Stimulated activated CD4-positive, alpha-beta T cell treated with anti-CD3 and anti-CD28 coated beads, Interleukin-1b, Interleukin-23, amount 100 ng/mL, for 1 hour (primary cell): ENCODE measurements at places on chromosomes 16 and 17.

DNA sequence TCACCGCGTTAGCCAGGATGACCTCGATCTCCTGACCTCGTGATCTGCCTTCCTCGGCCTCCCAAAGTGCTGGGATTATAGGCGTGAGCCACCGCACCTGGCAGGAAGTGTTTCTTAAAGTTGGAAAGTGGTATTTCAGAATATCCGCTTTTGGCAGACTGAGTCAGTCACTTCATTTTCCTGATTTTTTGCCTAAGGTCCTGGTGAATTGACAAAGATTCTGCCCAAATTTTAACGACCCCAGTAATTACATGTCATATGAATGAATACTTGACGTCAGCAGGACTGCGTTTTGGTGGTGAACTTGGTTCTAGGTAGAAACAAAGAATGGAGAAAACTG, 4.5 kb upstream of the BRCA1 start:
- DNase-seq: no peak

GRCh38 chr17:38685491-38685890, 10.7 kb upstream of the EPOP start:
- no peak for DNase-seq

DNA sequence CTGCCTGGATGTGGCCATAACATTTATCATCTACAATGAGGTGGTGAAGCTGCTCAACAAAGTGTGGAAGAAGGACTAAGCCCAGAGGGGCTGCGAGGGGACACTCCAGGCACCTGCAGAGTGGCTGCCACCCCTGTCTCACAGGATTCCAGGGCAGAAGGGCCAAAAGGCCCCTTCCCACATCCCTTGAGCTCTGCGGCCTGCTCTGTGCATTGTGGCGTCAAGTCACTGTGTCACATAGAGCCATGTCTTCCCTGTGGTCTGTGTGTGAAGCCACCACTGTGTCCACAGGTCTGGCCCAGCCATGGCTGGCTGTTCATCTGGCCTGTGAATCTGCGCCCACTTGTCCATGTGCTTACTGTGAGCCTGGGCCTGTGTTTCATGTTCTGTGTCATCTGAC, 1714.6 kb downstream of the TP53TG3F start:
- DNase-seq: no peak

DNA sequence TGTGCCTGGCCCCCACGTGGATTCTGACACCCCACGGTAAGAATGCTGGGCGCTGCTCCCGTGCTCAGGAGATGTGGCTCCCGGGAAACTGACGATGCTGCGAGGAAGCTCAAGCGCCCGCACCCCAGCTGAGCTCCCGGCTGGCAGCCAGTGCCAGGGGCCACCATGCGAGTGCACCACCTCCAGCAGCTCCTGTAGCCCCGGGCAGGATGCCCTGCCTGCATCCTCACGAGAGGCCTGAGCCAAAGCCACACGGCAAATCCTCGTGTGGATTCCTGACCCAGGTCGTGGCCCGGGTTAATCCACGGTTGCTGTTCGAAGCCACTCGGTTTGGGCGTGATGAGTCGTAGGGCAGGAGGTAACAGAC, 11.6 kb upstream of the DPEP1 start:
- no peak for DNase-seq

- DNase-seq: no peak
Measured at GRCh38 chr17:73914536-73915274, 270.5 kb upstream of the SDK2 start.

GRCh38 chr16:24543949-24544348, 4.6 kb downstream of the RBBP6 start:
- no peak for DNase-seq

GRCh38 chr17:8674344-8675305, 44.1 kb upstream of the MYH10 start:
- no peak for DNase-seq

- DNase-seq: no peak
Measured at GRCh38 chr16:20415541-20415940, 6.2 kb downstream of the ACSM5 start.

- DNase-seq: no peak
Measured at GRCh38 chr17:30391534-30391933, 12.8 kb downstream of the CPD start.

GRCh38 chr17:62892061-62892675, 73.9 kb upstream of the TANC2 start:
- no peak for DNase-seq

- DNase-seq: no peak
Measured at GRCh38 chr17:82160075-82160474, 52.6 kb downstream of the CCDC57 start.

- peak; percentile 46 for DNase-seq
Measured at GRCh38 chr16:66604376-66605176, at the start of gene CMTM3. Gene CMTM3, plus strand, starts transcription at chr16:66604704. Its CDS starts 102 bp downstream, at chr16:66604806.

DNA sequence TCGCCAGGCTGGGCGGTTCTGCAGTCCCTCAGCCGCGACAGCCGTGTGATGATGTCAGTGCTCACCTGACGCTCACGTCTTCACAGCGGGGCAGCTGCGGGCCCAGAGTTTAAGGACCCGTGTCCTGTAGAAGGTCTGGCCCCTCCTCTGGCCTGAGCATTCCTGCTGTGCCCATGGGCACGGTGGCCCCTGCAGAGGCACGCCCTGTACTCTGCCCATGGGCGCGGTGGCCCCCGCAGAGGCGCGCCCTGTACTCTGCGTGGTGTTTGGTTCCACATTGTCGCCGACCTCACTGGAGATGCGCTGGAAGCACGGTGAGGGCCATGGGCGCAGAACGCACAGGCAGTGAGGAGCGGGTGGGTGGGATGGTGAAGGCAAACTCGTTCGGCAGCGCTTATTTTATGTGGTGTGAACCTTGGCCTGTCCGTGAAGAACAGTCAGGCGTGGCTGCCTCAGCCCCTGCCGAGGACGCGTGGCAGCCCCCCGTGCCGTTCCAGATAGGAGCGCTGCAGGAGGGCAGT, 122.0 kb downstream of the BANP start:
- no peak for DNase-seq

- DNase-seq: peak; percentile 99
Measured at GRCh38 chr16:2223221-2223941, at the start of gene E4F1. Gene E4F1, plus strand, starts transcription at chr16:2223591. Its CDS starts 23 bp downstream, at chr16:2223614.

- DNase-seq: peak; percentile 67
Measured at GRCh38 chr17:39244600-39245570, 19.1 kb upstream of the STAC2 start.

DNA sequence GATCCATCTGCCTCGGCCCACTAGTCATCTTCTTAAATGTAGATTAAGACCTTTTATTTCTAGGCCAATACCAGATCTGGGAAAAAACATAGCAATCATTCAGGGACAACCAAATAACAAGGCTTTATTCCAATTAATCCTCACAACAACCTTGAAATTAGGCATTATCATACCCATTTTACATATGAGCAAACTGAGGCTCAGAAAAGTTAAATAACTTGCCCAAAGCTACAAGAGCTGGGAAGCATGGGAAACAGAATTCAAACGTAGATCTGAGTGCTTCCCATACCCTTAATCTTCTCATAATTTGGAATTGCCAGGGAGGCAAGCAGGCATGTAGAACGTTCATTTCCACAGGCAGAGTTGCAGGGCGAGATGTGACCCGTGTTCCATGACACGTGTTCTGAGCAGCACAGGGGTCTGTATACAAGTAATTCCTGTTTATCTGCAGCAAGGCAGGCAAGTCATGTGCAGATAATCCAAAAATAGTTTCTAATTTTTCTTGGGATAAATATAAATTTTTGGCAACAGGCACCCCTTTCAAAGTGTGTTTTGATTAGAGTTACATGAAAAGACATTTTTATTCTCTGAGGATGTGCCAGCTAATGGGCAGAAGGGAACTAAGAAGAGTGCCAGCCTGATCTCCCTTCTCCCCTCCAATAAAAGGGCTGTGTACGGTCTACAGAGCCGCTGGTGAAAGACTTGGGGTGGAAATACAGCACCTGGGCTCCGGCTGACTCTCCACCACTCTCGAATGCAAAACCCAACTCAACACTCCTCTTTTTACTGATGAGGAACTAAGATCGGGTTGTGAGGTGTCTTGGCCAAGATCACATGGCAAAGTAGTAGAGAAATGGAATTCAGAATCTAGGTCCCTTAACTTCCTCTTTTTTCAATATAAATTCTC, 27.7 kb upstream of the MYOCD start:
- no peak for DNase-seq

DNA sequence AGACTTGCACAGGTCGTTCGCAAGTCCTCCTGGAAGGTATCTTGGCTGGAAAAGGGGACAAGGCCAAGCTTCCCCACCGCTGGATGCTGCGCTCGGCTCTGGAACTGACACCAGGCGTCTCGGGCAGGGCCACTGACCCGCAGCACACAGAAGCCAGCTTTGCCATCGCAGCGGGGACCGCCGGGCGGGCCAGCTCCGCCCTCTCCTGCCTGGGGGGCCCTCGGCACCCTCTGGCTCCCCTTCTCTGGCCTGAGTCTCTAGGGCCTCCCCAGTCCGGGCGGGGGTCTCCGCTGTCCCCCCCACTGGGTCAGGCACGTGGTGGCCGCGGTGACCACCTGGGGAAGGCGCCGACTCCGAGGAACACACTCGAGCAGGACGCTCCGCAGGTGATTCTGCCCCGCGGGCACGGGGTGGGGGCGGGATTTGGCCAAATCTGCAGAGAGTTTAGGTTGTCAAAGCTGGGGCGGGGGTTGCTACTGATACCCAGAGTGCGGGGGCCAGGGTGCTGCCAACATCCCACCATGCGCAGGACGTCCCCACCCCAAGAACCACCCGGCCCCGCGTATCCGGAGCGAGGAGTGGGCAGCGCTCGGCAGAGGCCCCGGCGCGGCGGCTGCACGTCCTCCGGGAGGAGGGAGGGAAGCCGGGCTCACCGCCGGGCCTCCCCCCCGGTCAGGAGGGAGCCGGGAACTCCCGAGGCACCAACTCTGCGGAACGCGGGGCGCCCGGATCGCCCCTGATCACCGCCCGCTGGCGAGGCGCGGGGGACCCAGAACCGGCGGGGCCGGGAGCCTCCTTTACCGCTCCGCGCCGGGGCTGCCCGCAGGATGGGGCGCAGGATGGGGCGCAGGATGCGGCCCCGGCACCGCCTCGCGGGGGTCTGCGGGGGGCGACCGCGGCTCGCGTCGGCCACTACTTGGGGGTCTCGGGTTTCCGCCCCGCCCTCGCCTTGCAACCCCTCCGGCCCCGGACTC, 744 bp upstream of the METRNL start:
- no peak for DNase-seq

DNA sequence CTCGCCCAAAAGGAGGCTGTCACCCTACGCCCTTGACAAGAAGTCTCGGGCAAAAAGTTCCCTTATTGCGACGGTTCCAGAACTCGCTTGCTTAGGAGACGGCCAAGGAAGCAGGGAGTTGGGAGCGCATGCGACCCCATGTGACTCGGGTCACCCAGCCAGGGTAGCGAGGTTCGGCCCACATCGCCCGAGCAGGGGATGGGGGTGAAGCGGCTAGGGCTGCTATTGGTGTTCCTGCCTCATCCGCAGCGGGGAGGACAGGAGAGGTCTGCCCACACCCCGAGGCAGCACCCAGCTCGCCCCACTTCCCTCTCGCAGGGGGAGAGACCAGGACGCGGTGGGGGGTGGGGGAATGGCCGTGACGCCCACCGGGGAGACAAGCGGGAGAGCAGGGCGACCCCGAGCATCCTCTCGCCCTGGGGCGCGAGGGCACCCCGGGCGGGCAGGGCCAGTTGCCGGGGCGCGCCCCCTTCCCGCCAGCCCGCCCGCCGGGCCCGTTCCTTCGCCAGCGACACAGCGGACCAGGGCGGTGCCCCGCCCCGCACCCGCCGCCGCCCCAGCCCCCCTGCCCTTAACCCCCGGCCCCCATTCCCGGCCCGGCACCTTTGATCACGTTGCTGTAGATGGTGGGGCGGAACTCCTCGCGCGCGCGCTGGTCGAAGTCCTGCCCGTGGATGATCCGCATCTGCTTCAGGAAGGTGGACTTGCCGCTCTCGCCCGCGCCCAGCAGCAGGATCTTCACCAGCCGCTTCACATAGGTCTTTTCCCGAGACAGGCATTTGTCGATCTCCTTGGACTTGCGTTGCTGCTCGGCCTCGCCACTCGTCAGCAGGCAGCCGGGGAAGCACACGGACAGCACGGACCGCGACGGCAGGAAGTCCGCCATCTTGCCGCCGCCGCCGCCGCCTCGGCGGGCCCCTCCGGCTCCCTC, 567 bp downstream of the GNA13 start:
- DNase-seq: no peak

DNA sequence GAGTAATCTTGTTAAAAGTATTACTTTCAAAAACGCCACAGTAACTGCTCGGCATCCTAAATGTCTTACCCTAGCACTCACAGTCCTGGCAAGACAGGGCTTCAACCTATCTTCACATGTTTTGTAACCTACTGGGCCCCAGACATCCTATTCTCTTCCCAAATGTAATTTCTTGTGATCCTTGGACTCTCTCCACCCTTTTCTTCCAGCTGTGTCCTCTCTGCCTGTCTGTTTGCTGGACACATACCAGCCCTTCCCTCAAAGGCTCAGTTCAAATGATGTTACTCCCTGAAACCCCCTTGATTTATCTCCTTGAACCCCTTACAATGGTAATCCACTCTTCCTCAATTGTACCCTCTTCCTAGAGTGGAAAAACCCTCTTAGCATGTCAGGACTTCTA, 60.1 kb upstream of the CNEP1R1 start:
- DNase-seq: no peak

GRCh38 chr16:26120729-26121128, 429.0 kb downstream of the HS3ST4 start:
- no peak for DNase-seq

GRCh38 chr16:12617401-12617819, 186.3 kb downstream of the CPPED1 start:
- DNase-seq: no peak

DNA sequence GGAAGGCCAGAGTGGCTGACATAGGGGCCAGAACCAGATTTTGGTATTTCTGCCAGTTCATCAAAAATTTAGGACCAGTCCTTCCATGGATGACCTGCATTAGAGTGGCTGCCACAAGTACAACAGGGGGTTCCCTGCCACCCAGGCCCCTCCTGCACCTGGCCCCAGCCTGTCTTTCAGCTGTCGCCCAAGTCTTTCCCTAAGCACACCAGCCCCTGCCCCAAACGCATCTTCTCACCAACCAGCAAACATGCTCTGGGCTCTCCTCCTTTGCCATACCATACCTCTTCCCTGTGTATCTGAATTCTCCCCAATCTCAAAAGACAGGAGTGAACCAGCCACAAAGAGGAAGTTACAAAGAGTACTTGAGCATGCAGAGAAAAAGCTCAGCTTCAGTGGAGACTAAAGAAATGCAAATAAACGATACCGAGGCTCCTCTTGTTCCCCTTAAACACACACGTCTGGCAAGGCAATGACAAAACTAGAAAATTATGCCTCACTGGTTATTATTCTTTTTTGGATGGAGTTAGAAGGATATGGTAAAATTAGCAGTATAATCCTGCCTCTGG, 130.6 kb downstream of the DYNLRB2 start:
- no peak for DNase-seq
